ENCODE measurements at places on chromosomes 13 and 19.
A peak's percentile ranks its signal among the peaks of the same experiment; 100 is the strongest.

GRCh38 chr19:43675269-43675879, 5.4 kb upstream of the PLAUR start:
- no peak for DNase-seq

DNA sequence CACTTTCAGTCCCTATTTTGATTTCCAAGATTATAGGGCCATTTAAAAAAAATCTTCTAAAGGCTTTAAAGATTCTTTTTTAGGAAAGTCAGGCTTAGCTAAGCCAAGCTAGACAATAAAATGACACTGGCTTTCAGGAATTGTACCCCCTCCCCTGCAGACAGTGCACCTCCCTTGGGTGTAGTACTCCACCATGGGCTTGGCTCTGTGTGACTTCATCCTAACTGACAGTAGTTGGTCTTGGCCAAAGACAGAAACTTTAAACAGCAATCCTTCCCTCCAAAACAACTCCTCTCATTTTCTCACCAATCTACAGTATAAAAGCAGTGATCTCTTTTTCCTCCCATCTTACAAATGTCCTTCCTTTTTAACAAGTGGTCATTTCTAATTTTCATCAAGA, 283.0 kb downstream of the DNAJC15 start:
- no peak for DNase-seq

DNA sequence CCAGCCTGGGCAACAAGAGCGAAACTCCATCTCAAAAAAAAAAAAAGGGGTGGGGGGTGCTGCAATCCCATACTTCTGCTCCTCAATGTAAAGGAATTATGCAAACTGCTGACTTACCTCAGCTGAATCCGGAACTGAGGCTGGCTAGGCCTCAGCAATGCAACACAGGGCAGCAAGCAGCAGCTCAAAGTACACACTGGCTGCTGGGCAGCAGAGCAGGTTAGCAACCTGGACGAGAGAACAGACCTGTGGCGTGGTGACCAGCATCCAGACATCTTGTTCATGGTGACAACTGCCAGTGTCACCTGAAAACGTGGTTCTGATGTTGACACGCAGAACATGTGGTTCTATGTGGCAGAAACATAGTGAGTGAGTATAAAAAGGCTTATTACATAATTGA, 28.1 kb downstream of the ZNF14 start:
- DNase-seq = peak; percentile 10

DNA sequence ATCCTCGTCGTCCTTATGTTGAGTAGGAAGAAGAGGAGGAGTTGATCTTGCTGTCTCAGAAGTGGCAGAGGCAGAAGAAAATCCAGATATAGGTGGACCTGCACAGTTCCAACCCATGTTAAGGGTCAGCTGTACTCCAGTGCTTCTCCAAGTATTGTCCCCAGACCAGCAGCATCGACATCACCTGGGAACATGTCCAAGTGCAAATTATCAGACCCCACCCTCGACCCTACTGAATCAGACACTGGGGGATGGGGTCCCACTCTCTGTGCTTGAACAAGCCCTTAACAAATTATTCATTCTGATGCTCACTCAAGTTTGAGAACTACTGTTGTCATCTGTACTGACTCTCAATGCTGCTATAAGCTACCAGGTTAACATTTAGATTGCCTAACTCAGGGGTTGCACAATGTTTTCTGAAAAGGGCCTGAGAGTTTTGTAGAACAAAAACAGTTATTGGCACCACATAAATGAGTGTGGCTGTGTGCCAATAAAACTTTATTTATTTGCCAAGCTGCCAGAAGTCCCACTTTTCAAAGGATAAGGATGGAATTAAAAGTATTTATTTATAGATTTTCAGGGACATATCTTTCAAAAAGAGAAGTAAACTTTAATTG, 226.7 kb upstream of the IPO5 start:
- no peak for DNase-seq

DNA sequence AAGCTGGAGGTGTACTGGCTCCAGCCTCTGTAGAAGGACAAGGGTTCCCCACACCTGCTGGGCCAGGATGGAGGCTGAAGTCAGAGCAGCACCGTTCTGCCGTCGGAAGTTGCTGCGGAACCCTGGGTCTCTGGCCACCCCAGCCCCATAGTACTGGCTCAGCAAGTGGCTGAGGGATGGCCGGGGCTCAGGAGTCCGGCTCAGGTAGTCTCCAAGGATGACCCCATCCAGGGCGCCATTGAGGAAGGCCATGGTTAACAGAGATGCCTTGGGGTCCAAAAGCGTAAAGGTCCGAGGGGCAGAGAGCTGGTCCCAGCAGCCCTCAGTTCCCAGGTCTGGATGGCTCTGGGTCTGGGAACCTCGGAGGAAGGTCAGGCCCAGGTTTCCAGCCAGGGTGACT, 3.7 kb downstream of the PGLYRP2 start:
- DNase-seq = no peak

GRCh38 chr13:75417656-75418055, 64.3 kb downstream of the TBC1D4 start:
- DNase-seq = no peak

- no peak for DNase-seq
These were observed 525.1 kb upstream of the PRR20A start for GRCh38 chr13:56615572-56615971.

DNA sequence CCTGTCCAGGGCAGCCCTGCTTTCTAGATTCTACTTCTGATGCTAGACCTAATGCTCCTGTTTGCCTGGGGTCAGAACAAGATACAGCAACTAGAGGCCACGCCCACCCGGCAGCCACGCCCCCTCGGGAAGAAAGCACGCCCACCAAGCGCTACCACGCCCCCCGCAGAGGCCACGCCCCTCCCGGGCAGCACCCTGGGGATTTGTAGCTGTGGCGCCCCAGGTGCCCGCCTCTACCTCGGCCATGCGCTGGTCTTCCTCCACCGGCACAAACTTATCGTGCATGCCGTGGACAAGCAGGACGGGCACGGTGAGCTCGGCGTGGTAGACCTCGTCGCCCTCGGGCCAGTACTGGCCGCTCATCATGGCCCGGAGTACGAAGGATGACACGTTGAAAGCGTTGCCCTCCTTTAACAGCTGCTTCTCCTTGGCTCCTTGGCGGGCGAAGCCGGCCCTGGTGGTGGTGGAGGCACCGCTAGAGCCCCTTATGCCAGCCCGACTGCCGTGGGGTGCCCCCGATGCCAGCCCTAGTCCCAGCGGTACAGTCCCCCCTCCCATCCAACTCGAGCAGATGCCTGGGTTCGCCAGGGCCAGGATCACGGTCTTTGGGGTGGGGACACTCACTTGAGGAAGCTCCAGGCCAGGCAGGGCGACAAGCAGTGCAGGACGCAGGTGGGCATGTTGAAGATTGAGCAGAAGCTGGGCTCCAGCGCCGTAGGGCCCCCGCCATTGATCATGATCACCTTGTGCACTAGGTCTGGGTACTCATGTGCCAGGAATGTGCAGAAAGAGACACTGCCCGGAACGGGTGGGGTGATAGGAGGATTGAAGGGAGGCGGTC, 9.0 kb downstream of the ABHD8 start:
- DNase-seq = no peak
